CD14-positive monocyte (primary cell): ENCODE measurements at places on chromosomes 7 and 10.
A peak's percentile ranks its signal among the peaks of the same experiment; 100 is the strongest.

DNA sequence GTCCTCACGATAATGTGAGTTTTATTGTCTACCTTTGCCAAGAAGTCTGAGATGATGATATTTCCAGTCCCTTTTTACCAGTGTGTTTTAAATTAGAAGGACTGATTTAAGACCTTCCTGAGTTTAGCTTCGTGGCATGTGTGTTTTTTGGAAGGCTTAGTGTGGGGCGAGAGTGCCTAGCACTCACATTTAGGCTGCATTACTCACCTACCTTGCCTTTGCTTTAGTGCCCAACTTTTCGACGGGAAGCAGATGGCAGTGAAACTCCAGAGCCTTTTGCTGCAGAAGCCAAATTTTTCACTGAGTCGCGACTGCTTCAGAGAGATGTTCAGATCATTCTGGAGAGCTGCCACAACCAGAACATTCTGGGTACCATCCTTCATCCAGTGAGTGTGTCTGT is 50.9 kb downstream of the SND1 start:
- no peak for DNase-seq

GRCh38 chr7:100106633-100107032 is 5.2 kb downstream of the AP4M1 start:
- DNase-seq, result no peak

GRCh38 chr10:11180228-11180627 is 162.6 kb downstream of the CELF2 start:
- DNase-seq, result peak; percentile 86

- DNase-seq, result no peak
These were observed 249.5 kb upstream of the SORCS1 start for GRCh38 chr10:107413971-107414370.

- DNase-seq, result no peak
These were observed 168.7 kb upstream of the HABP2 start for GRCh38 chr10:113384181-113384580.
